Mesendoderm (in vitro differentiated cells): ENCODE measurements at places on chromosomes 12 and 14.
A peak's percentile ranks its signal among the peaks of the same experiment; 100 is the strongest.

DNA sequence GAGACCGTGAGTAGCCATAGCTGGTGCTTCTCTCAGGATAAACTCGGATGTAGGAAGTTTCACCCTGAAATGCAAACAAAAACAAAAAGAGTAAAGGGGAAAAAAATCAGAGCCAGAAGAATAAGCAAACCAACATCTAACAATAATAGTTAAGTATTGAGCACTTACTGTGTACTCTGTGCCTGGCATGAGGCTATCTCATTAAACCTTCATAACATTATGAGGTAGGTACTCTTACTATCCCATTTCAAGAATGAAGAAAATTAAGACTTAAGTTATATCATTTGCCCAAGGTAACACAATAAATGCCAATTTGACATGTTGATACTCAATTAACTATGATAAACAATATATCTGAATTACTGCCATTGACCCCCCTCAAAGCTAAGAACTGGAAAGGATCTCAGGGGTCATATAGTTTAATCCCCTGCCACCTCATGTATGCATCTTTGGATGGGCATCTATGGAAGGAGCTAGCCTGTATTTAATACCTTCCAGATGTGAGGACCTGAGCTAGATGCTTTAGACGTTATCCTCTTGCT lies 7.4 kb downstream of the SRSF9 start:
- H3K27me3 ChIP-seq: no peaks in the 10 kb centered on the region
- H3K4me1 ChIP-seq: no peaks in the 10 kb centered on the region
- H3K4me3 ChIP-seq: no peak overlapping the region
- H3K36me3 ChIP-seq: peaks cover 30% of the 10 kb centered on the region
- no peak for DNase-seq

DNA sequence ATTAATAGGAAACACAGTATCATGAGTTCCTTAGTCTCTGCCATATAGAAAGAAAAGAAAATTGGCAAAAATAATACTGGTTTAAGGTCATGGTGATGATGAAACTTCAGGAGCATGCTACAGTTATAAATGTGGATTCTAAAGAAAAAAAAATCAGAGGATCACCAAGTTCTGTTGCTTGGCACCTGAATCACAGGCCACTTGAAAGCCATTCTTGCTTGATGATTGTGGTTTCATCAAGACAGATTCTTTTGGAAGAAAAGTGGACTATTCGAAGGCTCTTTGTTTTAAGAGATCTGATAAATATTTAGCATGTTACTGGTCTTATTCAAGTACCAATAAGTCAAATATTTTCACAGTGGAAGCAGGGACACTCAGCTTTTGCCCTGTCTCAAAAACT lies 148.9 kb downstream of the SAMD4A start:
- no peak for DNase-seq
- H3K27me3 ChIP-seq: no peaks in the 10 kb centered on the region
- H3K4me3 ChIP-seq: no peak overlapping the region

- no peaks in the 10 kb centered on the region for H3K4me1 ChIP-seq
- H3K27ac ChIP-seq: no peak overlapping the region
- H3K4me3 ChIP-seq: no peak overlapping the region
- peak; percentile 94 for DNase-seq
- no peaks in the 10 kb centered on the region for H3K27me3 ChIP-seq
- H3K36me3 ChIP-seq: no peaks in the 10 kb centered on the region
Observed at GRCh38 chr12:75623631-75624154, 112.3 kb upstream of the KRR1 start.

DNA sequence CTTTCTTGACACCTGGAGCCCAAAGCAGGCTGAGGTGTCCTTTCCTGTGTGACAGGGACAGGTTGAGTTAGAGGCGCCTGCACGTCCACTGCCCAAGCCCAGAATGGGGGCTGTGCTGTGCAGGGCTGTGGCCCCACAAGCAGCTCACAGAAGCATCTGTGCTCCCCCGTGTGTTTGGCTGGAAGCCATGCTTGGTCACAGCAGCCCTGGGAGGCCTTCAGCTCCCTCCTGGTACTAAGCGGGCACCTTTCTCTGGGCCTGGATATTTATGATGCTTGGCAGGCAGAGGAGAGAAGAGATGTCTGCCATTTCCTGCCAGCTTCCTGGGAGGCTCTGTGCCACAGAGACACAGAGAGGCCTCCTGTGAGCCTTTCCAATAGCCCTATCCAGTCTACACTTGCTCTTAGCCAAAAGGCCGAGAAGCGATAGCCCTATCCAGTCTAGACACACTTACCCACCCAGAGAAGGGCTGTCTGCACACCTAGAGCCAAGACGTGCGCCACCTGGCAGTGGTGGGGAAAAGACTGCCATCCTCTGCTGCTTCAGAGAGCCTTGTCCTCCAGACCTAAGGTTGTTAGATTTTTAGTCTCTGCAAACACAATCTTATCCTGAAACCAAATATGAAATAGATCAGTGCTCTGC lies 117.4 kb downstream of the GCH1 start:
- no peak overlapping the region for H3K27ac ChIP-seq
- no peaks in the 10 kb centered on the region for H3K4me1 ChIP-seq
- no peak overlapping the region for H3K4me3 ChIP-seq

DNA sequence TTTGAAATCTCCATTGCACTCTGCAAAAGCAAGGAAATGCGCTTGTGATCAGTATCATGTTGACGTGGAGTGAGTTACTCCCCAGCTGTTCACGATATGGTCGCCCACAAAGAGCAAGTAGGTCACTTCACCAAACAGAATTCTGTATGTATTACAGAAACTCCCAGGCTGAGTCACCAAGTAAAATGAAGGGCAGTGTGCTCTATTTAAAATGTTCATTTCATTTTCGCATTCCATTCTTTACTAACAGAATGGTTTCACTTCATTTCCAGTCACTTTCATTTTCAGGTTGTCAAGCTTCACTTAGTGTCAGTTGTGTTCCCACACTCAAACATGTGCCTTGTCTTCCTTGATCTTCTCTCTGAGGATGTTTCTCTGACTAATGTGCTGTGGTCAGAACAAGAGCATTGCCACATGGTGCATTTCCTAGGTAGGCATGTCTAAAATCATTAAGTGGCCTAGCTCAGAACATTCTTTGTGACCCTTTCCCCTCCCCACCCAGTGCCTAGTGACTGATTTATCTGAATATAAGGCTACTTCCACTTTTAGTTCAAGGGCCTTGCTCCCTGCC lies 391.2 kb downstream of the RAD51B start:
- no peak overlapping the region for H3K4me3 ChIP-seq
- DNase-seq: no peak
- H3K27ac ChIP-seq: no peak overlapping the region
- H3K4me1 ChIP-seq: no peaks in the 10 kb centered on the region
- no peaks in the 10 kb centered on the region for H3K36me3 ChIP-seq

GRCh38 chr14:36741858-36742257 lies 80.2 kb downstream of the PAX9 start:
- no peaks in the 10 kb centered on the region for H3K4me1 ChIP-seq
- H3K27ac ChIP-seq: no peak overlapping the region

- no peaks in the 10 kb centered on the region for H3K4me1 ChIP-seq
- no peak overlapping the region for H3K4me3 ChIP-seq
- H3K27me3 ChIP-seq: no peaks in the 10 kb centered on the region
- H3K36me3 ChIP-seq: no peaks in the 10 kb centered on the region
- H3K27ac ChIP-seq: no peak overlapping the region
Observed at GRCh38 chr12:75812271-75813018, 219.1 kb downstream of the PHLDA1 start.

DNA sequence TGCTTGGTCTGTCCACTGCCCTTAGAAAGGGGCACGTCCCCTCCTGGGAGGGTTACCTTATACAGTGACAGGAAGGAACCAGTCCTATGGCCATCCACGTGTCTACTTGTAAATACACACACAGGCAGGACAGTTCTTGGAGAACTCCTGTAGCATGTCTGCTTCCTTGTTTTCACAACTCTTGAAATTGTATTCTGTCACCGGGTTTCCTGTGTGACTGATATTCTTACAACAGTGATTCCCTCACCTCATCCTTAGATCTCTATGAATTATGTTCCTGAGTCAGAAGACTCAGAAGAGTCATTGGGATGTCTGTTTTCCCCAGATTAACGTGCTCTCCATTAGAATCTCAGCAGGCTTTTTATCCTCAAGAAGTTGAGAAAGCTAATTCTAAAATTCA lies 44.1 kb upstream of the DYNC1H1 start:
- no peak overlapping the region for H3K4me3 ChIP-seq
- no peaks in the 10 kb centered on the region for H3K36me3 ChIP-seq
- H3K4me1 ChIP-seq: peaks cover 7% of the 10 kb centered on the region

DNA sequence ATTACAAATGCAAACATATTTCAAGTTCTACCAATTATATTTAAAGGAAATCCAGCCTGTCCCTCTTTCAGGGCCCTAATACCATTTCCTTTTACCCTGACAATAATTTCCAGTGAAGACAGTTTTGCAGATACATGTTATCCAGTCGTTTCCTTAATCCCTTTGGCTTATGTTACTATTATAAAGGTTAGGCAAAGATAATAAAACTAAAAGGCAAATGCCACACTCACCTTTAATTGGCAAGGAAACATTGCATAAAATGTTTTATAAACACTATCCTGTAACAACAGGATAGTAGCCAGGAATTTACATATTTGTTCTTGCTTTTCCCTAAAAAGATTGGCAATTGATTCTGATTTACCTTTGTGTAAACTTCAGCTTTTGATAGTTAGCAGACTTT lies 168.7 kb downstream of the AEBP2 start:
- no peaks in the 10 kb centered on the region for H3K27me3 ChIP-seq
- no peak for DNase-seq
- H3K4me1 ChIP-seq: no peaks in the 10 kb centered on the region
- no peak overlapping the region for H3K4me3 ChIP-seq
- H3K27ac ChIP-seq: no peak overlapping the region

DNA sequence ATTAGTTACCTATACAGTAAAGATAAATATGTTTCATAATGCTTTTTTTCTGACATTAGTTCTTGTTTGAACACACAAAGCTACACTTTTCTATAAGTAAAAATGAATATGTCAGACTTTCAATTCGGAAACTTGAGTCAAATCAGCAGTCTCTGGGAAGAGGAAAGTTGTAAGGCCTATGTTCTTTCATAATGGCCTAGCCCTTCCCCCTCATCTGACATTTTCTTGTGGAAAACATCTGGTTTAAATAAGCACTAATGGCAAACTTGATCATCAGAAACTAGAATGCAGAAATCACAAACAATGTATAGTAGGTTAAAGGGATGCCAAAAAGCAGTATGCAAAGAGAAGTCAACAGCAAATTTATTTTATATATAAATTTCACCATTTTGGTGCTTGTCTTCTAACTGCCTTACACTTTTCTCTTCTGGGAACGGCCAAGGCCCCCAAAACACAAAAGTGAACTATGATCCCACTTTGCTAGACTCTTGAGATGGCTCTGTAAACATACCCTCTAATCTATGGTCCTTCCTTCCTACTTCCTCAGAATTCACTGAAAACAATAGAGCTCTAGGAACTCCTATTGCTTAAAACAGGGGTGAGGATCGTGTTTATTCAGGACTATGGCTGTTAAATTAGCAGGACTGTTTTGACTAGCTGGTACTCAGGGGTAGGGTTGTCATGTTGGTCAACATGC lies 444.1 kb downstream of the RAD51B start:
- no peak for DNase-seq
- H3K36me3 ChIP-seq: no peaks in the 10 kb centered on the region
- peaks cover 23% of the 10 kb centered on the region for H3K4me1 ChIP-seq

DNA sequence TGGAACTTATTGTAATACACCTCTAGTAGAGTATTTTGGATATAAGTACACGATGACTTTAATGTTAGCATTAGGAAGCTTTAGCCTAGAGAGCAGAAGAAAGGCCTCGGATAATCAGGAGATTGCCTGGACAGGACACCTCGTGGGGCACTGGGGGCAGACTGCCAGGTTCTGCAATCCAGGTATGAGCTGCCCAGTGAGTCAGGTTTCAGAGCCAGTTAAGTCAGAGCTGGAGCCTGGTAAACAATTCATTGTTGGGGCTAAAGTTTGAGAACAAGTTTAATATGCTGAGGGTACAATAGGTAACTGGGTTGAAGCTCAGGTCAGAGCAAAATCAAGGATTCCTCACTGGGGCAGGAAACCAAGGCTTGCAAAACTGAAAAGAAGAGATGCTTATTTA lies 107.4 kb downstream of the RERGL start:
- H3K4me1 ChIP-seq: no peaks in the 10 kb centered on the region
- H3K27me3 ChIP-seq: no peaks in the 10 kb centered on the region
- DNase-seq: no peak
- no peak overlapping the region for H3K4me3 ChIP-seq

DNA sequence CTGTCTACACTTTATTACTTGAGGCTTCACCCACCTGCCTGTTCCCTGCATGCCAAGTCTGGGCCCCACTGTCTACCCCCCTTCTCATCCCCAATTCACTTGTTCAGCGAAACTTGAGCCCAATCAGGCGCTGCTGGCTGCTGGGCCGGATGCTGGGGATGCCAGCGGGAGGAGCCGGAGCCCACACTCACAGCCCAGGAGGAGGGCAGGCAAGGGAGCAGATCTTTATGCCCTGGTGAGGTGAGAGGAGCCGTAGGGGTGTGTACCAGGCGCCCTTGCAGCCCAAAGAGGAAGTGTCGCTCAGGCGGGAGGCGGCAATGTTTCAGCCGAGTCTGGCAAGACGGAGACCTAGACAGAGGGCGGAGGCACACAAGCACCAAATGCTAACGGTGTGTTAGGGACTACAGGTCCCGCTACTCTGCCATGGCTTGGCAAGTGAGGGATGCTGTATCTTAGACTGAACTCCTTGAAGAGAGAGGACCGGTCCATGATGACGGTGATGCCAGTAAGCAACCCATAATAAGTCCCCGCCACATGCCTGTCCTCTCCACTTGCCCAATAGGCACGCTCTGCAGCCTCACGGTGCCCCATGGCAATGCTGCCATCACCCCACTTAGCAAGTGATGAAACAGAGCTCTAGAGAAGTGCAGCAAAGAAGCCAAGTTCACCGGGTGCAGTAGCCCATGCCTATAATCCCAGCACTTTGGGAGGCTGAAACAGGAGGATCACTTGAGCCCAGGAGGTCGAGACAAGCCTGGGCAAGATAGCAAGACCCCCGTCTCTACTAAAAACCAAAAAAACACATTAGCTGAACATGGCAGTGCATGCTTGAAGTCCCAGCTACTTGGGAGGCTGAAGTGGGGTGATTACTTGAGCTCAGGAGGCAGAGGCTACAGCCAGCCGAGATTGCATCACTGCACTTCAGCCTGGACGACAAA lies 41.6 kb downstream of the LRRC74A start:
- no peaks in the 10 kb centered on the region for H3K4me1 ChIP-seq
- no peaks in the 10 kb centered on the region for H3K27me3 ChIP-seq
- no peak overlapping the region for H3K4me3 ChIP-seq
- no peak for DNase-seq
- no peaks in the 10 kb centered on the region for H3K36me3 ChIP-seq
